Neuronal stem cell (in vitro differentiated cells): ENCODE measurements at places on chromosomes 16 and 17.

- H3K27me3 ChIP-seq, result peaks cover 7% of the 10 kb centered on the region
- H3K36me3 ChIP-seq, result no peaks in the 10 kb centered on the region
- no peak overlapping the region for H3K4me3 ChIP-seq
- peaks cover 3% of the 10 kb centered on the region for H3K4me1 ChIP-seq
Observed at GRCh38 chr16:50372611-50373344, 4.0 kb upstream of the BRD7 start.

- H3K4me1 ChIP-seq, result no peaks in the 10 kb centered on the region
- H3K27ac ChIP-seq, result no peak overlapping the region
- H3K27me3 ChIP-seq, result no peaks in the 10 kb centered on the region
- peak; percentile 72 for DNase-seq
- peak overlapping the region; percentile 65 for H3K4me3 ChIP-seq
- peaks cover 23% of the 10 kb centered on the region for H3K36me3 ChIP-seq
Observed at GRCh38 chr17:44354582-44355561, 8.8 kb downstream of the FAM171A2 start.

DNA sequence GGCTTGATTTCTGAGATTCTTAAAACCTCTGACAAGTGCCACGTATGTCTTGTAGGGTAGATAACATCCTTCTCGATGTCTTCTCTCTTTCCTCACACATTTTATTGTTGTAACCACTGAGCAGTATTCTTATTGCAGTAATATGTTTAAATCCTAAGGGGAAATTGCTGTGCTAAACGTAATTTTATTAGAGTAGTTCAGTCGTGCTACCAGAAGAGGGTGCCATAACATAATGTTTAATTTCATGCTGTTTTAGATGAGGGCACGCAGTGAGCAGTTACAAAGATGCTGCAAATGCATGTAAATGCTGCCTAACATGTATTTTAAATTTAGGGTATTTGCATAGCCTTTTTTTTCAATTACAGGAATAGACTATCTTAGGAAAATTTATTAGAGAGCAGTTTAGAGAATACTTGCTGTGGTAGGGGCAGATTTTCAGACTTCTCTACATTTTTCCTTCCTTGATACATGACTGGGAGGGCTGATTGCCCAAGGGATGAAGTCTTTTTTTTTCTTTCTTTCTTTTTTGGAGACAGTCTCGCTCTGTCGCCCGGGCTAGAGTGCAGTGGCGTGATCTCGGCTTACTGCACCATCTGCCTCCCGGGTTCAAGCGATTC lies 51.7 kb downstream of the GAN start:
- no peak overlapping the region for H3K4me3 ChIP-seq
- peak; percentile 21 for DNase-seq
- H3K27me3 ChIP-seq, result no peaks in the 10 kb centered on the region
- H3K36me3 ChIP-seq, result peaks cover 15% of the 10 kb centered on the region
- no peaks in the 10 kb centered on the region for H3K4me1 ChIP-seq

GRCh38 chr16:49634235-49635008 lies 221.5 kb downstream of the ZNF423 start:
- H3K4me1 ChIP-seq, result peaks cover 12% of the 10 kb centered on the region
- H3K36me3 ChIP-seq, result peaks cover 40% of the 10 kb centered on the region
- no peaks in the 10 kb centered on the region for H3K27me3 ChIP-seq
- H3K4me3 ChIP-seq, result no peak overlapping the region
- H3K27ac ChIP-seq, result no peak overlapping the region
- no peak for DNase-seq

- H3K4me1 ChIP-seq, result no peaks in the 10 kb centered on the region
- no peak for DNase-seq
- H3K27me3 ChIP-seq, result no peaks in the 10 kb centered on the region
- H3K27ac ChIP-seq, result no peak overlapping the region
- H3K36me3 ChIP-seq, result no peaks in the 10 kb centered on the region
- H3K4me3 ChIP-seq, result no peak overlapping the region
Observed at GRCh38 chr16:25092441-25092840, 19.1 kb upstream of the LCMT1 start.

GRCh38 chr17:40415390-40415789 lies 2.3 kb downstream of the TOP2A start:
- H3K4me3 ChIP-seq, result no peak overlapping the region
- DNase-seq, result no peak
- H3K36me3 ChIP-seq, result peaks cover 63% of the 10 kb centered on the region
- peaks cover 15% of the 10 kb centered on the region for H3K4me1 ChIP-seq

- no peaks in the 10 kb centered on the region for H3K4me1 ChIP-seq
- H3K27me3 ChIP-seq, result no peaks in the 10 kb centered on the region
- no peak overlapping the region for H3K4me3 ChIP-seq
- DNase-seq, result no peak
Observed at GRCh38 chr17:82179412-82179811, 33.2 kb downstream of the CCDC57 start.

GRCh38 chr16:81461766-81462165 lies 17.2 kb downstream of the CMIP start:
- no peak for DNase-seq
- H3K27ac ChIP-seq, result no peak overlapping the region
- no peaks in the 10 kb centered on the region for H3K27me3 ChIP-seq
- no peak overlapping the region for H3K4me3 ChIP-seq

- H3K27ac ChIP-seq, result no peak overlapping the region
- no peak for DNase-seq
- no peaks in the 10 kb centered on the region for H3K27me3 ChIP-seq
- no peaks in the 10 kb centered on the region for H3K36me3 ChIP-seq
Observed at GRCh38 chr17:19448341-19449268, 37.6 kb downstream of the RNF112 start.

- no peaks in the 10 kb centered on the region for H3K4me1 ChIP-seq
- H3K27ac ChIP-seq, result no peak overlapping the region
- no peak for DNase-seq
Observed at GRCh38 chr16:86384263-86384649, 126.1 kb upstream of the FOXF1 start.

- no peak for DNase-seq
- H3K27me3 ChIP-seq, result no peaks in the 10 kb centered on the region
- peaks cover 4% of the 10 kb centered on the region for H3K4me1 ChIP-seq
- no peak overlapping the region for H3K4me3 ChIP-seq
- H3K27ac ChIP-seq, result no peak overlapping the region
- no peaks in the 10 kb centered on the region for H3K36me3 ChIP-seq
Observed at GRCh38 chr16:29651774-29652349, 11.2 kb upstream of the SPN start.

DNA sequence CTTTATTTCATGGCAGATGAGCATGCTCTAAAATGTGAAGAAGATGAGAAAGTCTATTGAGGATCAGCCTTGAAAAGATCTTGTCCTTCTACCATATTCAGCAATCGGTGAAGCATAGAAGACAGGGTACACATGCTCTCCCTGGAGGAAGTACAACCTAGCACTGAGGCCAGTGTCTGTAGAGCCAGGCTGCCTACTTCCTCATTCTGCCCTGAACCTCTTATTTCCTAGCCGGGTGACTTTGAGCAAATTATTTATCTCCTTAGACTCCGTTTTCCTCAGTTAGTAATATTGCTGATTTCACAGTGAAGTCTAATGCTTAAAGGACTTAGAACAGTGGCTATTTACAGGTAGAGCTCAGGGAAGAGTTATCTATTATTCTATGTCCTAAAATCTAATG lies 58.4 kb downstream of the TMEM100 start:
- no peaks in the 10 kb centered on the region for H3K4me1 ChIP-seq
- no peaks in the 10 kb centered on the region for H3K36me3 ChIP-seq
- DNase-seq, result no peak

DNA sequence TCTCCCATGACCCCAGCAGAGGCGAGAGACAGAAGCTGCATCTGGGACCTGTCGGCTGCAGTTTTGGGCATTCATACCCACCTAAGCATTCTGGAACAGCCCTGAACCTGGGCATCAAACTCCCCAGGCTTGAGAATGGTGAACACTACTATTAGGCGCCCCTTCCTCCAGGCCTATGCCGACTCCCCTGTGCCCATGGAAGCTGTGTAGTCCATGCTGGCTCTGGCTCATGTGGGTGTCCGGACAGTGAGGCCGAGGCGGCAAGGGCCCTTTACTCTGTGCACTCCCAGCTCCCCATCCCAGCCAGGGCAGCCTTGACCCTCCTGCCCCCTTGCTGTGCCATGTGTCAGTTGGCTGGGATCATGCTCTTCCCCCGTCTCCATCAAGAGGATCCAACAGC lies 89.0 kb upstream of the TOB1 start:
- peaks cover 24% of the 10 kb centered on the region for H3K4me1 ChIP-seq
- no peaks in the 10 kb centered on the region for H3K27me3 ChIP-seq
- H3K27ac ChIP-seq, result no peak overlapping the region
- DNase-seq, result no peak
- no peak overlapping the region for H3K4me3 ChIP-seq
- H3K36me3 ChIP-seq, result peaks cover 14% of the 10 kb centered on the region

- no peak overlapping the region for H3K4me3 ChIP-seq
- DNase-seq, result no peak
- no peaks in the 10 kb centered on the region for H3K27me3 ChIP-seq
- peaks cover 46% of the 10 kb centered on the region for H3K4me1 ChIP-seq
- peak overlapping the region; percentile 97 for H3K27ac ChIP-seq
- no peaks in the 10 kb centered on the region for H3K36me3 ChIP-seq
Observed at GRCh38 chr17:40108970-40109824, 8.8 kb upstream of the NR1D1 start.

DNA sequence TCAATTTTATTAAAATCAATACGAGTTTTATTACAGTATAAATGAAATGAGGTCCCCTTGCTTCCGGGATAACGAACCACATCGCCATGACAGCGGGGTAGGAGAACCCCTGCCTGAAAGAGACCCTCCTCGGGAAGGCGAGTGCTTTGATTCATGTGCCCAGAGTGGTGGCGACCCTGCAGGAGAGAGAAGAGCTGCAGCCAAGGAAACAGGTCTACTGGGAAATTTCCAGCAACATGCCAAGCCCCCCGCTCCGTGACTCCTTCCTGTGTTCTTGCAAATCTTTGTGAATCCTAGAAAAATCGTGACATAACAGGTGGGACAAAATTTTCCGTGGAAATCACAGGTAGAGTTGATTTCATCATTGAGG lies 162.5 kb downstream of the WSCD1 start:
- H3K4me3 ChIP-seq, result no peak overlapping the region
- peaks cover 4% of the 10 kb centered on the region for H3K4me1 ChIP-seq
- H3K27ac ChIP-seq, result no peak overlapping the region
- no peaks in the 10 kb centered on the region for H3K27me3 ChIP-seq

DNA sequence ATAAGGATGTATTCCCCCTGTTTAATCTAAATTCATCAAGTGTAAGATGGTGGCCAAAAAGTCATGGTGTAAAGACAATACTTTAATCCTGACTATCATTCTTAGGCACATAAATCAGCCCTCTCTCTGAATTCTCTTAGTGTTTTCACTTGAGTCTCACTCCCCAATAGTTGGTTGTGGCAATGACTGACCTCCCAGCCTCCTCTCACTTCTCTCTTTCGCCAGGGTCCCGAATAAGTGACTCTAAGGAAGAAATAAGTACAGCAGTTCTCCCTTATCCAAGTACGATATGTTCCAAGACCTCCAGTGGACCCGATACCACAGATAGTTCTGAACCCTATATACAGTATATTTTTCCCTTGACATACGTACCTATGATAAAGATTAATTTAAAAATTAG lies 335.3 kb downstream of the MAF start:
- H3K27me3 ChIP-seq, result no peaks in the 10 kb centered on the region
- H3K36me3 ChIP-seq, result no peaks in the 10 kb centered on the region
- DNase-seq, result no peak
- peaks cover 8% of the 10 kb centered on the region for H3K4me1 ChIP-seq

DNA sequence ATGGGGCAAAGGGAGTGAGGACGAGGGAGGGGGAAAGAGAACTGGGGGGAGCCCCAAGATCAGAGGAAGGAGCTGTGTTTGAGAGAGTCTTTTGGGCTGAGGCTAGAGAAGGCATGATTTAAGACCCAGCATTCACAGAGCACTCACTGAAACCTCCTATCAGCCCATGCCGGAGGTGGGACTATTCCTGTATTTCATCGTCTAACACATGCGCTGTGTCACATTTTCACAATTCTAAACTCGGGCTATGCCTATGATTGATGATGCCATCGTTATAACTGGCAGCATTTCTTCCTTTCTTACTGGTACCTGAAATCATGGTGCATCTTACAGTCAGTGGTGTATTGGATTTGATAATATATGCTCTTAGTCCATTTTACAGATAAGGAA lies 3.5 kb downstream of the FAM171A2 start:
- H3K36me3 ChIP-seq, result peaks cover 11% of the 10 kb centered on the region
- H3K27me3 ChIP-seq, result no peaks in the 10 kb centered on the region
- no peak overlapping the region for H3K27ac ChIP-seq

- H3K27ac ChIP-seq, result no peak overlapping the region
- H3K4me1 ChIP-seq, result no peaks in the 10 kb centered on the region
- peak overlapping the region; percentile 70 for H3K4me3 ChIP-seq
- peaks cover 30% of the 10 kb centered on the region for H3K27me3 ChIP-seq
- DNase-seq, result no peak
Observed at GRCh38 chr16:31569360-31569717, 41.6 kb downstream of the AHSP start.

- H3K4me3 ChIP-seq, result no peak overlapping the region
- H3K27me3 ChIP-seq, result no peaks in the 10 kb centered on the region
- no peak overlapping the region for H3K27ac ChIP-seq
- H3K36me3 ChIP-seq, result peaks cover 12% of the 10 kb centered on the region
- no peaks in the 10 kb centered on the region for H3K4me1 ChIP-seq
- DNase-seq, result peak; percentile 71
Observed at GRCh38 chr17:20226814-20227482, 217.8 kb downstream of the SPECC1 start.

DNA sequence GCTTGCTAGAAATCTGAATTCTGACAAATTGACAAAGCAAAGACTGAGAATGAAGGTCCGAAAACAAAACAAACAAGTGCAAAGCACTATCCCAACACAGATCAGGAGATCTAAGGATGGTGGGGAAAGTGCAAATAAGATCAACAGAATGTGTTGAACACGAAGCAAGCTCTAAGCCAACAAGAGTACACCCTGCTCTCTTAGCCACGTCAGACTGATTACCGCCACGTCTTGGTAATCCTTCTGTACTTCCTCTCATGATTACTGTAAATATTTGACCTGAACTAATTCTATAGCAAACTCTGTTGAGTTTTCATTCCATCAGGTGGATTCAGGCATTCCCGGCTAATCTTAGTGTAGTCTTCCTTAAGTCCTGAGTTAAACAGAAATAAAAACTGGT lies 34.3 kb upstream of the ERCC4 start:
- H3K4me1 ChIP-seq, result no peaks in the 10 kb centered on the region
- H3K27me3 ChIP-seq, result no peaks in the 10 kb centered on the region
- no peaks in the 10 kb centered on the region for H3K36me3 ChIP-seq
- H3K4me3 ChIP-seq, result no peak overlapping the region
- DNase-seq, result no peak

DNA sequence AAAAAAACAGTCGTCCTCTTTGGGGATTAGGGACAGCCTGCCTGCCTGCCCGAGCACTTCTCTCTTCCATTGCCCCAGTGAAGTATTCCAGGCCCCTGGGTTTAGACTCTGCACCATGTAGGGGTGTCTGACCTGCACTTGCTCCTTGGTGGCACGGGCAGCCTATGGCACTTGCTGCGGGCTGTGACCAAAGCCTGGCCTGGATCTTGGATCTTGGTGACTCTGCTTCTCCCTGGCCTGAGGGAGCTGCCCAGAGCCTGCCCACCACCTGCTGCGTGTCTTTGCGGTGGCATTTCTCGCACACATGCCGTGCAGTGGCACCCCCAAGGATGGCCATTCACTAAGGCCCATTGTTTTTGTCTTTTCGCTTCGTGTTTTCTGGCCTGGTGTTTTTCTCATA lies 6.1 kb upstream of the STH start:
- H3K4me3 ChIP-seq, result no peak overlapping the region
- H3K27me3 ChIP-seq, result peaks cover 7% of the 10 kb centered on the region
- no peak overlapping the region for H3K27ac ChIP-seq
- no peaks in the 10 kb centered on the region for H3K36me3 ChIP-seq
- DNase-seq, result no peak

GRCh38 chr16:662095-662494 lies 5.8 kb upstream of the RHOT2 start:
- H3K4me3 ChIP-seq, result no peak overlapping the region
- no peak for DNase-seq
- no peaks in the 10 kb centered on the region for H3K27me3 ChIP-seq
- H3K36me3 ChIP-seq, result peaks cover 48% of the 10 kb centered on the region
- peaks cover 6% of the 10 kb centered on the region for H3K4me1 ChIP-seq
- no peak overlapping the region for H3K27ac ChIP-seq
